ENCODE measurements at places on chromosomes 7 and 10. TPM values are rescaled to one million over a fixed set of nuclear protein-coding genes. Genes with fewer than 3 reads are reported as not detected.

GRCh38 chr7:73541722-73542121, 15.8 kb downstream of the BCL7B start:
- no peak for DNase-seq

DNA sequence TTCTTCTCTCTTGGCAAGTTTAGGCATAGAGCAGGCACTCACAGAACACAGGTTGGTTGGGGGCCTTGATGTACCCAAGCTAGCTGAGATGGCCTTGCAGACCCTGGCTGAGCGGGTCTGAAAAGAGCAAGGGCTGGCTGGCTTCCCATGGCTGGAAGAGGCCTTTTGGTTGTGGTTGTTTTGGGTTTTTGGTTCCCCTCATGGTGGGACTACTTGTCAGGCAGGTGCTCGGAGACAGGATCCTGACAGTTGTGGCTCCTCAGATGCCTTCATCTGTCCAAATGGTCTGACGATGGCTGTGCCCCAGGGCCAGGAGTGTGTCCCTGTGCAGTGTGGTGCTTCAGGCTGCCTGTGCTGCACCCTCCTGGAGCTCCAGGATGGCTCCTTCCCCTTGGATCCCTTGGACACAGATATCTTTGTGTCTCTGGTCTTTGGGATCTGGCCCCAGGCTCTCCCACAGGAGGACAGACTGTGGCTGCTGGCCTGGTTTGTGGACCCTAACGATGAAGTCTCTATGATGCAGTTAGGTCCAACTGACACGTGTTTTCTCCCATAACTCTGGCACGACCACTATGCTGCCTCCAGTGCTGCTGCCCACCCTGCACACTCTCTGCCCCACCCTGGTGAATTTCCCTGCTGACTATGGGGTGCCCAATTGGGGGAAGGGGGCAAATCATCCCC, 321.5 kb upstream of the ZNF32 start:
- DNase-seq, result no peak

- no peak for DNase-seq
These were observed 135.7 kb upstream of the GDF10 start for GRCh38 chr10:47164126-47164799.

- no peak for DNase-seq
These were observed 21.1 kb upstream of the AUTS2 start for GRCh38 chr7:69577221-69577620.

GRCh38 chr10:114181971-114182370, 2.8 kb downstream of the TDRD1 start:
- DNase-seq, result peak; percentile 80

GRCh38 chr10:32995066-32995622, 37.1 kb upstream of the ITGB1 start:
- DNase-seq, result no peak

DNA sequence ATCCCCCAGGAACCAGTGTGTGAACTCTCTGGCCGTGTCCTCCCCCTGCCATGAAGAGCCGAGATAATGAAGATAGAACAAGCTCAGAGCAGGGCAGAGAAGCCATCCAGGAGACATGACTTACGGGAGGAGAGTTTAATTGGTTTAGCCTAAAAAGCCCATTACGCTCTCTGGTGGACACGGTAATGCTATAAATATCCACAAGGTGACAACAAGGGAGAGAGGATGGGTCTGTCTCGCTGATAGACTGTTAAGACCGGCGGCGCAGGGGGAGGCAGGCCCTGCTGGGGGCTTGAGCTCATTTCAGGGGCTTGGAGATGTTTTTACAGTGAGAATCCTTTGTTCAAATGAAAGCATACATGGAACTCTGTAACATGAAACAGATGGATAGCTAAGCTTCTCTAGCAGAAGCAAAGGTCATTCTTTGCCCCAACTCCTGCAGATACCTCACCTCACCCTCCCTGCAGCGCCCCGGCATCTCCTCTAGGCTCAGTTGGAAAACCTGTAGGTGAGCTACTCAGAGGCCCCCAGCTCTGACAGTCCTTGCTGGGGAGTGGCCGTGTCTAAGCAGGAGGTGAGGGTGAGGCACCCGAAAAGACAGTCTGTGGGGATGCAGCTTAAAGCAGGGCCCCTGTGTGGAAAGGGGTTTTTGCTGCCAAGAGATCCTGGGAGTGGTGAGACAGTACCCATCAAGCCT, 40.8 kb upstream of the LOXL4 start:
- DNase-seq, result no peak

- DNase-seq, result no peak
These were observed 234.8 kb downstream of the PHTF2 start for GRCh38 chr7:78033410-78033809.

Gene SHTN1
- total RNA-seq, result 5.0 TPM

Gene OR6B1
- total RNA-seq, result not detected

Gene WDR86
- 0.37 TPM for total RNA-seq

Gene PTEN
- 58.6 TPM for total RNA-seq

Gene C10orf105
- total RNA-seq, result 0.07 TPM

Gene SOSTDC1
- total RNA-seq, result 1.4 TPM

Gene ASB10
- total RNA-seq, result 46.1 TPM

Data from left ventricle myocardium superior (tissue), 1 donor.